NCI-H1092 (cell line): ENCODE measurements at places on chromosomes 2 and 18.
A peak's percentile ranks its signal among the peaks of the same experiment; 100 is the strongest.

DNA sequence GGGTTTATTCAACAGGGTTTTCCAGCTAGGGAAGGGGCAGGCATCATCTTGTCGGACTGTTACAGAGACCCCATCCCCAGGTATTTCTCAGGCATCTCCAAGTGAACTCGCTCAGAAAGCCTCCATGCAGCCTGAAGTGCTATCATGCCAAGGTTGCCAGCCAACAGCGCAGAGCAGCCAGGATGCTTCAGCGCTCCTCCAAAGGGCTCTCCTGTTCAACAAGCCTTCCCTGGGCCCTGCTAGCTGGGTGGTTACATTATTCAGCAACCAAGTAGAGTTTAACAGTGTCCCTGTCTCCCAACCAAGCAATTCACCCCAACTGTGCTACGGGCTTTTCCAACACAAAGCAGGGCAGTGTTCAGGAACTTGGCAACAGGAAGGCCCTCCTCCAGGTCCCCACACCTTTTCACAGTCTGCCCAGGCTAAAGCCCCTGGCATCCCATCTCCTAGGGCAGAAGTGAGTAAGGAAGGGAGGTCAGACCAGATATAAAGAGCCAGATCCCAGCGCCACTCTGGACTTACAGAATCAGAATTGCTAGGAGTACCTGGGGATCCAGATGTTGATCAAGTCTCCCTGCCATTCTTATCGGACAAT is 52.9 kb downstream of the ZBTB7C start:
- no peak for DNase-seq

DNA sequence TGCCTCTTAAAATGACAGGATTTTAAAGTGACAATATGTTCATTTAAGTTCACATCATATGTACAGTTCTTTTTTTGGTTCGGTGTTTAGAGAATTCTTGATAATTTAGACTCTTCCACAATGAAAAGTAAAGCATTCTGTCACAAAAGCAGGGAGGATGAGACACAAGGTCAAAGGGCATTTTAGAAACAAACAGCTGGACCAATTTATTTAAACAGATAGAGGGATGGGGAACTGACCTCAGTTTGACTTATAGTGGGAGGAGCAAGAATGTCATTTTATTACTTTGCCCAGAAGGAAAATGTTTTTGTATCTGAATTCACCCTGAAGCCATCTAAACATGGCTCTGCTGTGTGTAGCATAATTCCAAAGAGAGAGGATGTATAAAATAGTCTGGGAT is 128.5 kb downstream of the MEIS1 start:
- no peak for DNase-seq

- no peak for DNase-seq
Observed at GRCh38 chr2:232321156-232321816, 57.3 kb upstream of the ALPP start.

DNA sequence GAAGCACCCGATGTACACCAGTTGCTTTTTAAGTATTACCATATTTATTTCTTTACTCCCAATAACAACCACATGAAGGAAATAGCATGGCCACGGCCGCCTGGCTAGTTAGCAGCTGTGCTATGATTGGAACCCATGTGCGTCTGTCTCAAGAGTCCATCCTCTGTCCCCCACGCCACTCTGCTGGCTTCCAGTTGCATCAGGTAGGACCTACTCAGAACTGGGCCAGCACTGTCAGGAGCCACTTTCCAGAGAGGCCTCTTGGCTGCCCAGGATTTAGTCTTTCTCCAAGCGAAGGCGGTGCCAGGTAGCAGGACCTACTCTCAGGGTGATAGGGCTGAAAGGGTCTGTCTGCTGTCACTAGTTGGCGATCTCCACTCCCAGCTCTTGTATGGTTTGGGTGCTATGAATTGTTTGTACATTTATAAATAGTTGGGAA is 22.1 kb downstream of the ASB18 start:
- no peak for DNase-seq

GRCh38 chr18:38539856-38540255 is 974.3 kb upstream of the CELF4 start:
- no peak for DNase-seq

GRCh38 chr2:1956520-1957289 is 212.4 kb upstream of the PXDN start:
- DNase-seq, result no peak

GRCh38 chr18:57728941-57729511 is 74.1 kb downstream of the ATP8B1 start:
- DNase-seq, result no peak

GRCh38 chr18:39186008-39186407 is 1620.4 kb upstream of the CELF4 start:
- DNase-seq, result no peak

DNA sequence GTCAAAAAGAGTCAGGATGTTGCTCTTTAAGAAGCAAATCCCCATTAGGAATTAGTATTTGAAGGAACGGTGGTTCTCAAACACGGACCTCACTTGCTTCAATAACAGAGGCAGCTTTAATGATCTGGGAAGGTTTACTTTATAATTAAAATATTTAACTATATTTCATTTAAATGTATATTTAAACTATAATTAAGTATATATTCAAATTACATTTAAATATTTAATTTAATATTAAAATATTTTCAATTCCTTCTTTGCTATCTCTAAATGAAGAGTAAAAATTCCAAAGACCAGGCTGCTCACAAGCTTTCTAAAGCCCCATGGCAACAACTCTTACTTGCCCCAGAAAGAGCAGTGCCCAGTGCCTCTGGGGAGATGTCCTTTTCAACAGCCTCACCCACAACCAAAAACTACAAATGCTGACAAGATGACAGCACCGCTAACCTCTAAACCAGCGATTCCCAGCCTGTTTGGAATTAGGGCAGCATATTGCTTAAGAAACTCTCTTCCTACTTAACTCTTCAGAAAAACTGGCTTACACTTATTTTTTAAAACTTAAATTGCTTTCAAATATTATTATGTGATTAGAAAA is 62.9 kb upstream of the POU3F3 start:
- DNase-seq, result no peak

GRCh38 chr18:25736516-25736915 is 353.9 kb downstream of the SS18 start:
- no peak for DNase-seq

DNA sequence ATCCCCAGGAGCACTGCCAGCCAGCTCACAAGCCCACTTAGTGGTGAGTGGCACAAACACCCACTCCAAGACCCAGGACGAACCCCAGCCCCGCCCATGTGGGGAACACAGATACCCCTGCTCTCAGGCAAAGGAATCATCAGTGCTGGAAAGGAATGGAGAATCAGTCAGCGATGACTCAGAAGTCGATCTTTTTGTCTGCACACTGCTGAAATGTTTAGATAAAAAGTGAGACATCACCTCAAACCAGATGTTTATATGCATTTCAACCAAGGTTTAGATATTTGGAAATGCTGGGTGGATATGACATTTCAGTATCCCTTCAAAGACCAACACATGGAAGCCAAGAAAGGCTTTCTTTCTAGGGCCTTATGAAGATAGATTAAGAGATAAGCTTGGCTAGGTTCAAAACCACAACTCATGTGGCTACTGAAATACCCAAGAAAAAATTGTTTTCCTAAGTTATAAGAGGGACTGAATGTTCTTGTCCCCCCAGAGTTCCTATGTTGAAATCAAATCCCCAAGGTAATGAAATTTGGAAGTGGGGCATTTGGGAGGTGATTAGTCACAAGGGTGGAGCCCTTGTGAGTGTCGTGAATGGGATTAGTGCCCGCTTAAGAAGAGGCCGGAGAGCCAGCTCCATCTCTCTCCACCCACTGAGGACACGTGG is 43.7 kb downstream of the POU3F3 start:
- no peak for DNase-seq

GRCh38 chr18:76952747-76953146 is 130.4 kb downstream of the ZNF236 start:
- no peak for DNase-seq

DNA sequence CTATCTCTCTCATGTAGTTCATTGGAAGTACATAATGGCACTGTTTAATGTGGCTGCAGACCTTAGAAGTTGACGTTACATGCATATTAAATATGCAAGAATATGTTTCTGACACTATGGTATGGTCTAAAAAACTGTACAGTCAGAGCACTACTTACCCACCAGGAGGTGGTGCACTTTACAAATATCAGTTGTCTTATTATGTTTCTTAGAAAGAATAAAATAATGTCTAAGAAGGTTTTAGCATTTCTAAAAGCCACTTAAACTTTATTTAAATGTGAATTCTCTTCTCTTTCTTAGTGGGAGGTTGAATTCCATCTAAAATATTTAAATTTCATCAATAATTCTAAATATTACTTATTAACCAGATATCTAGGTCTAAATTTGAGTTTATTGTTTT is 4.3 kb downstream of the TMEFF2 start:
- no peak for DNase-seq

GRCh38 chr2:71596011-71596410 is 142.7 kb downstream of the DYSF start:
- DNase-seq, result no peak

- no peak for DNase-seq
Observed at GRCh38 chr2:217934321-217935131, 68.3 kb downstream of the TNS1 start.

DNA sequence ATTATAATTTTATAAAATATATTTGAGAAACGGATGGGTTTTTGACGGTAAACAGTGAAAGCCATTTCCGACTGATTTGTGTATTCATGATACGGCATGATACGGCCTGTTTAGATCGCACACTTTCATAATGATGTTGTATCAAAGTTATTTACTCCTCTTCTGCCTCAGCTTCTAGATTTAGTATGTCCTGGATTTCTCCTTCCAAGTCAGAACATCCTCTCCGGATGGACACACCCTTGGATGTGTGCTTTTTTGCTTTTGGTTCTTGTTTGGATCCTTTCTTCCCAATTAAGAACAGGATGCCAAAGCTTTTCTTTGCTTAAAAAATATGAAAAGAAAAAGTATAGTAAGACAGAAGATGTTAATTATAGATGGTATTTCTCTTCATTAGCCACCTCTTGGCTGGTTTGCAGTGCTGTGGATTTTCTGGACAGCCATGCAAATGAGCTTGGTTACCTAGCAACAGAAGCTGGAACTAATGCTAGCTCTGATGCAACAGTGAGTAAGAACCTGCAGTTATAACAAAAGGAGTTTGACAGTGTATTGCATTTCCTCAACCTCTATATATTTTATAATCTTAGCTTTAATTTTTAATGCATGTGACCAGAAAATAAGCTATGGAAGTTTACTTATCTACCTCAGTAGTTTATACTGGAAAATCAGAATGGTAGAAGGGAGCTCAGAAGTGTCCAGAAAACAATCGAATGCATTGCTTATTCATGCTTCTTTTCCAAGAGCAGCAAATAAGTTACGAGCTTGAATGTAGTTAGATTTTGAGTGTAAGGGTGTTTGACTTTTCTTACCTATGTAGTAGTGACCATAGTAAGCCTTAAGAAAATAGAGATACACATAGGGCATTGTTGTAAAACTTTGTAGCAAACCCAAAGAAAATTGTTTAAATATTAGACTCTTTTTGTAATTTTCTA is 27.9 kb downstream of the RMND5A start:
- no peak for DNase-seq

DNA sequence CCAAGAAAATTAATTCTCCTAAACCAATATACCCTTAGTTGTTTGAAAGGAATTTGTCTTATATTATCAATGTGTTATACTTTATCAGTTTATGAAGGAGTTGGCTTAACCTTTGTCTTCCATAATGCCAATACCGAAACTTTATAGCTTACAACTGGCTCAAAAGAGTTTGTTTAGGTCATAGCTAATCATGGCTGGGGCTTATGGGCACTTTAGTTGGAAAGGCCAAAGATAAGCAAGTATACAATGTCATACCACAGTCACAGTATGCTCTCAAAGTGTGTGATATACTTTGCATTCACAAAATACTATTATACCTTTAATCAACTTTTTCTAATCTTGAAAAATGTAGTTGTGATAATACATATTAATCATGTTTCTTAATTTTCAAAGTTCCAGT is 2.3 kb downstream of the KLHL41 start:
- DNase-seq, result no peak

DNA sequence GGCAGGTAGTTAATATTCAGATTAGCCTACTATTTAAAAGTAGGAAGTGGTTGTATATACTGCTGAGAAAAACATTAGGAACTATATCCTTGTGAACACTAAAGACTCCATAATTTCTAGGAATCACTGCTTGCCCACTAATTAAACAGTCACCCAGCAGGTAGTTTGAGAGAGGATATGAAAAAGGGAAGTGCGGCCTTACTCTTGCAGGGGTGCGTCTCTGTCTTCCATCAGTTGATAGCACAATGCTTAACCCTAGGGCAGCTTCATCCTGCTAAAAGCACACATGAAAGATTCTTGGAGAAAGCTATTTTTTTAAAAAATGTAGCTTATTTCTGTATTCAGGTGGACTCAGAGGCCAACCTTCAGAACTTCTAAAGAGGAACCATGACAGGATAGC is 53.1 kb upstream of the ATP5MC3 start:
- DNase-seq, result no peak

GRCh38 chr2:11677136-11678055 is 7.4 kb upstream of the NTSR2 start:
- DNase-seq, result no peak

DNA sequence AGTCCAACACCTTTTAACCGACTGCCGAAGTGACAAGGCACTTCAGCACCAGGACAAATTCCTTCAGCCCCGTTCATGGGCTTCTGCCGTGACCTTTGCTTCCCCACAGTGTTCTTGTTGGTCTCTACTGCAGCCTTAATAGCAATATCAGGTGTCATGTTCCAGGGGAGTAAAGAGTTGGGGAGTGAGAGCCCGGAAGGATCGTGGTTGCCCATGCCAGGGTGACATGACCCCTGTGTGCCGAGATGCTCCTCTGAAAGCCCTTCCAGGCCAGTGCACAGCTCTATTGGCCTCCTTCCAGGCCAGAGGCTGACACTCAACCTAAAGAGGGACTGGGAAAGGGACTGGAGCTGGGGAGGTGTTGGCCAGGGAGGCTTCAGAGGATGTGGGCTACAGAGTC is 279.2 kb downstream of the CYRIA start:
- no peak for DNase-seq

DNA sequence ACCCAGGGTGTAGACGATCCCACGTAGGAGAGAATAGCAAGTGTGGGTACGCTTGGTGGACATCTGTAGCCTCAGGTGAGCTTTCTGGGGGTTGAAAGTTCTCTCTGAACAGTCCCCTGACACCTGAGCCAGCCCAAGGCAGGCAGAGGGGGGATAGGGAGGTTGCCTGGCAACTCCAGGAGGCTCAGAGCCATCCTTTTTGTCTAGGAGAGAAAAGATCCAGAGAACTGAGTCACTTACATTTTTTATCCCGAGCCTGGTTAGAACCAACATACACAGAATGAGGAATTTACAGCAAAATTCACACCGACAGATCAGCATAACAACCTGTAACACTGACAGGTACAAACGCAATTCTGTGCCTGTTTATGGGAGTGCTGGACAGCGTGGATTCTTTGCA is 113.2 kb downstream of the SH3BP4 start:
- no peak for DNase-seq

GRCh38 chr2:59786684-59787083 is 766.8 kb downstream of the BCL11A start:
- DNase-seq, result no peak

GRCh38 chr2:172234716-172235691 is 132.3 kb upstream of the DLX2 start:
- peak; percentile 49 for DNase-seq

- no peak for DNase-seq
Observed at GRCh38 chr2:67626656-67627055, 229.5 kb downstream of the ETAA1 start.

GRCh38 chr2:12728221-12728777 is 11.6 kb downstream of the TRIB2 start:
- no peak for DNase-seq
